Thoracic aorta (tissue), 2 donors: ENCODE measurements at places on chromosomes 1 and 21. TPM values are rescaled to one million over a fixed set of nuclear protein-coding genes. Genes with fewer than 3 reads are reported as not detected.

The FMN2 gene
- total RNA-seq, result 0.14 TPM

The TSSK3 gene
- 2.3 TPM for total RNA-seq

The TAS1R1 gene
- not detected for total RNA-seq

The ZYG11A gene
- total RNA-seq, result not detected

The CD101 gene
- total RNA-seq, result 1.8 TPM

The FAM43B gene
- total RNA-seq, result 3.0 TPM

The PLA2G2F gene
- not detected for total RNA-seq

The ZBTB7B gene
- 66.3 TPM for total RNA-seq

The C1orf21 gene
- 15.2 TPM for total RNA-seq

The NEGR1 gene
- total RNA-seq, result 10.4 TPM

GRCh38 chr1:54268762-54269297, 68.9 kb downstream of the MRPL37 start:
- no peak for DNase-seq

DNA sequence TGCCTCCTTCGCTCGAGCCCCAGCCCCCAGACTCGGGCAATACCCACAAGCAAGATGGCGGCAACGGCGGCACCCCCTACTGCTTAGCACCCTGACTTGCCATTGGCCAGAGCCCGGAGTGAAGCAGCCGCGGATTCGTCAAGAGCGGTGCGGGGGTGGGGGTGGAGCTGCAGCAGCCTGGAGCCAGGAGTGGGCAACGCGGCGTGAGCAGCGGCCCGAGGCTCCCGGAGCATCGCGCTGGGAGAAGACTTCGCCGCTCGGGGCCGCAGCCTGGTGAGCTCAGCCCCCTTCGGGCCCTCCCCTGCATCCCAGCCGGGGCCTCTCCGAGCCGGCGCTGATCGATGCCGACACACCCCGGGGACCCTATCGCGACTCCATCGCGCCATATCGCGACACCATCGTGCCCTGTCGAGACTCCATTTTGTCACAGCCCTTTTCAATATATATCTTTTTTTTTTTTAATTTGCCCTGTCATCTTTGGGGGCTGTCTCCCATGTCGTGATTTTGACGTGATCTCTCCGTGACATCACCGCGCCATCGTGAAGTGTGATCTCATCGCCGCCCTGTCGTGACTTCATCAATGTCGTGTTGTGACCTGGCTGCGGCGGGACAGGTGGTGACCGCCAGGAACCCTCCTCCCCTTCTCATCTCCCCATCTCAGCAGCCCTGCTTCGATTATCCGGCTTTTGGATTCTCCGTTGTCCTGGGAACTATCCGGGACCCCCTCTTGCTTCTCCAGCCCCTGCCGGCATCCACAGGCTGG, at the start of gene NCDN:
TSS of gene NCDN (plus strand) at position 189 of the 763 bp plus-strand sequence. CDS start at position 581, 392 bp downstream.
- peak; percentile 92 for DNase-seq

GRCh38 chr1:27951396-27951795, 8.4 kb upstream of the XKR8 start:
- DNase-seq, result no peak

GRCh38 chr1:239952348-239953308, 139.1 kb upstream of the FMN2 start:
- DNase-seq, result no peak

- DNase-seq, result no peak
Observed at GRCh38 chr1:66506991-66507390, 27.0 kb upstream of the SGIP1 start.

- no peak for DNase-seq
Observed at GRCh38 chr1:212284332-212284743, 872 bp upstream of the PPP2R5A start.

DNA sequence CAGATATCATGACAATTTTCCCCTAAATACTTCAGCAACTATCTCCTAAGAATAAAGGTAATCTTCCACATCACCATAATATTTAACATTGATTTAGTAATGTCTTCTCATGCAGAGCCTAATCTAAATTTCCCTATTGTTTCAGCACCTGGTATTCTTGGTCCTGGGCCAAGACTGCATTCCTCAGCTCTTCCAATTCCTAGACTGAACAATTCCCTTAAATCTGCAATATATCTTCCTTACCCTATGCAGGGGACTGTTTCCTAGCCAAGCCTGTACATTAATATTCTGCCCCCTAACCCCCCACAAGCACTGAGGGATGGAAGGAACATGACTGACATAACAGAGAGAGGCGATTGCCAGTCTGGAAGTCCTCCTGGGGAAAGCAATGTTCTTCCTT, 28.7 kb upstream of the DISP1 start:
- DNase-seq, result no peak

DNA sequence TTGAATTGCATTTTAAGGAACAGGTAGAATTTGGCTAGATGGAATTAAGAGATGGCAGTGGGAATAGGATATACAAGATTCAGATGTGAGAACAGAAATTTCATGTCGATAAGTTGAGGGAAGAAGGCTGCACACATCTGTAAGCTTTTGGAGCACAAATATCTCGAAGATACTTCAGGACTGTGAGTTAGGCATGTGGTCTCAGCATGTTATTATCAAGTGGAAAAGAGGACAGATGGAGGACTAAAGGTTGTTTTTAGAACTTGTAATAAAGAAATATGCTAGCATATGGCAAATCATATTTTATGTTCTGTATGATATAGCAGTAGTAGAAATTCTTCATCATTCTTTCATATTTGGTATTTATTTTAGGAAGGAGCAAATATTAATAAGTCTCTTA, 61.5 kb downstream of the KIF1B start:
- no peak for DNase-seq

- no peak for DNase-seq
Observed at GRCh38 chr1:236502972-236503639, 20.7 kb upstream of the LGALS8 start.

GRCh38 chr1:37480581-37481288, 6.4 kb downstream of the ZC3H12A start:
- DNase-seq, result no peak

- no peak for DNase-seq
Observed at GRCh38 chr21:38323721-38324531, 67.1 kb downstream of the KCNJ15 start.

DNA sequence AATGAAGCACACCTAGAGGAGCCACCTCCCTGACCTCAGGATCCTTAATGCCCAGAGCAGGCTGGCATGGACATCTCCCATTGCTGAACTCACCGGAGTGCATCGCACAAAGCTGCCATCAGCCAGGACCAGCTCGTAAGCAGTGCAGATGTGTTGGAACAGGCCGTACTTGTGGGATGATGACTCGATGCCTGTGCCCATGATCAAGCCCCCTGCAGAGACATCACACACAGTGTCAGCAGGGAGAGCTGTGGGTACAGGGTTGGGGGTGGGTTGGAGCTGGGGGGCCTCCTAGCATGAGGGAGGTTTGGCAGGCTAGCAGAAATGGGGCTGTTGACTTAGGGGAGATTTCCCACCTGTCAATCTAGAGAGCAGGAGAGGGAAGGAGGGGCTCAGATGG, 12.0 kb downstream of the DHCR24 start:
- DNase-seq, result no peak

DNA sequence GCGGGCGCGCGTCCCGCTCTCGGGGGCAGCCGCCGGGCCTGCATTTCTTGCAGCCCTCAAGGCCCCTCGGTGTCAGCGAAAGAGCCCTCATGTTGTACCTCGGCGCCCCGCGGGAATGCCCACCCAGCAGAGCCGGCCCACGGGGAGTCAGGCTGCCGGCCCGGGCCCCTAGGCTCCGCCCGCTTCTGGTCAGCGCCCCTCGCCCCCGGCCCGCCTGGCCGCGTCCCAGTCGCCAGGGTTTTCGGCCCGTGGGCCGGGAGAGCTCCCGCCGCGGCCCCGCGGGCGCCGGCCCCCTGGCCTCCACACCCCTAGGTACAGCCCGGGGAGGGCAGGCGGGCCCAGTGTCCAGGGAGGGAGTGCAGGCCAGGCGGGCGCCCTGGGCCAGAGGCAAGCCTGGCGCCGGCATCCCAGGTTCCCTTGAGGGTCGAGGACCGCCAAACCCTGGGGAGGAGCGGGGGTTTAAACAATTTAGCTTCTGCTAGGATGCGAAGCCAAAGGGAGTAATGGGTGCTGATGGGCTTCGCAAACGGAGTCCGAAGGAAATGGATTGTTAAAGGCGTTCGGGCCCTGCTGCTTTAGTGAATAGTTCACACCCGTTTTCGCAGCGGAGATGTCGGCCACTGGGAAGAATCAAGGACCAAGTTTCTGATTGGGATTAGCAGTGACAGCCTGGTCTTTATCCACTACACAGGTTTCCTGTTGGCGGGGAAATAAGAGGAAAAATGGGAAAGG, 486 bp upstream of the KCNA3 start:
- no peak for DNase-seq
